ENCODE measurements at places on chromosomes 5 and 9.

- DNase-seq, result no peak
Observed at GRCh38 chr5:177471610-177472356, 1.7 kb downstream of the DBN1 start.

DNA sequence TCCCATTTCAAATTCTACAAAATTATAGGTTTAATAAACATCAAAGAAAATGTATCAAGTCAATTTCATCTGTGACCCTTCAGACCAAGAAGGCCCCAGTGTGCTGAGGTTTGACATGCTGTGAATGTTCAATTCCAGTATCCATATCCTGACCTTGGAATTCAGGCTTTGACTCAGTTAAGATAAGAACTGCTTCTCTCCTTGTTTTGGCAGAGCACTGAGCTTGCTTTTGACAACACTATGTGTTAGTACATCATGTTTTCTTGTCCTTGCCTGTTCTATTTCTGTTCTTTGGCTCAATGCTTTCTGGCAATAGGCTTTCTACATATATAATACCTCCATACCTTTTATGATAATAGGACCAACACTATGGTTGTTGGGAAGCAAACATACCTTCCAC lies 105.6 kb downstream of the PLCXD3 start:
- DNase-seq, result no peak

DNA sequence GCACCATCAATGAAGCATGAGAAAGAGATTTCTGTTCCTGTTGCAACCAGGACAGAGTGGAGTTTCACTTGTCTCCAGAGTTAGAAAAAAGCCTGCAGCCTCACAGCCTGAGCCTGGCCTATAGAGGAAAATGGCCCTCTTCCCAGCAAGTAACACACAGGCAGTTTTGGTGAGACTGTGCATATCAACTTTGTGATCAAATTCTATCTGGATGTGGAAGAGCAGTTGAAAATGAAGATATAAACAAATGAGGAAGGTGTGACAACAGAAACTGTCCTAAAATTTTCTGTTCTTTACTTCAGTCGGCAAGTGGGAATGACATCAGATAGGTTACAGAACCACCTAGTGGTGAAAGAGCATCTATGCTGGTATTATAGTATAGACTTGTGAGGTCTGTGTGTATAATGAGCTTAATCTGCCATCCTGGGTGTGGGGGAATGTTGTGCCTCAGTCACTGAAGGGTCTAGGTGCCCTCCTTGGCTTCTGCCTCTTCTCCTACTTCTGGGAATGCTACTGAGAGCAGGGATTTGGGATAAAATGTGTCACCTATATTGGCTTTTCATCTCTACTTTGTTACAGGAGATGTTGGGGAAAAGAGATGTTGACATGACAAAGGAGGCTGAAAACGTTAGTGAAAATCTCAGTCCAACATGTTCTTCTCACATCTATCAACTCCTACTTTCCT lies 28.2 kb downstream of the YIPF5 start:
- no peak for DNase-seq

- DNase-seq, result no peak
Observed at GRCh38 chr5:103211576-103212561, 46.7 kb upstream of the MACIR start.

- no peak for DNase-seq
Observed at GRCh38 chr9:132802121-132802795, 75.8 kb downstream of the AK8 start.

DNA sequence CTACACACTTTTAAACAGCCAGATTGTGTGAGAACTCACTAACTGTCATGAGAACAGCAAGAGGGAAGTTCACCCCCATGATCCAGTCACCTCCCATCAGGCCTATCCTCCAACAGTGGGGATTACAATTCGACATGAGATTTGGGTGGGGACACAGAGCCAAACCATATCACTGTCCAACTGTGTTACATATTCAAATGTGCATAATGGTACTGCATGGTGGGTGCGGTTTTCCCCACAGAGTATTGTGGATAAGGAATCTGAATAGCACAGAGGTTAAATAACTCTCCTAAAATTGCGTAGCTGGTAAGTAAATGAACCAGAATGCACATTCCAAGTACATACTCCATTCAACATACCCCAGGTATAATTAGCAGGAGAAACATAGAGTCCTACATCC lies 32.1 kb downstream of the CDH6 start:
- DNase-seq, result no peak

DNA sequence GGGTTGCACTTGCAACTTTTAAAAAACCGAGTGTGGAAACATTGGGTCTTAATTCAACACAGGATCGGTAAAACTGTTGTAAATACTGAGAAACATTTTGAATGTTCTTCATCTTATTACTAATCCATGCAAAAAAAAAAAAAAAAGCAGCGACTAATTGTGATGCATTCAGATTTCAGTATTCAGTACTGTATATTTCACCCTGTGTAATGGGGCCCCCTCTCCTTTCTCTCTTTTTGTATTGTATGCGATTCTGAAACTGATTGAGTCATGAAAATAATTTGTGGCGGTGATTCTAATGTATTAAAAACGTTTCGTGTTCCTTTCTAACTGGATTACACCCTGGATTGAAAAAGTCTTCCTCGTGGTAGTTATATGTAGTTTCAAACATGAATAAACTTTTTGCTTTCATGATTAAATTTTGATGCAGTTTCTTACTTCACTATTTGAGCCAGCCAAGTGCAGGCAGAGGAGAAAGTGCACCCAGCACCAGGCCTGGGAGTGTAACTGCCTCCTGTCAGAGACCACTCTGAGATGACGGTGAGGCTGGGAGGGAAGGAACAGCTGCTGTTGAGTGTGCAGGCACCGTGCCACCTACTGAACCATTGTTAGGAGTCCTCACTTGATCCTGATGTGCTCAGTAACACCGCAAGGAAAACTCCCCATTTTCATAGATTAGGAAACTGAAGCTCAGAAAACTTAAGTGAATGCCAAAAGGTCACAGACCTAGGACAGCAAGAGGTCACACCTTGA lies 220.0 kb downstream of the PBX3 start:
- no peak for DNase-seq

GRCh38 chr5:124663101-124663506 lies 83.3 kb downstream of the ZNF608 start:
- no peak for DNase-seq

GRCh38 chr5:98986587-98986986 lies 57.8 kb upstream of the CHD1 start:
- DNase-seq, result no peak

GRCh38 chr5:98570010-98570409 lies 203.5 kb upstream of the RGMB start:
- DNase-seq, result no peak

DNA sequence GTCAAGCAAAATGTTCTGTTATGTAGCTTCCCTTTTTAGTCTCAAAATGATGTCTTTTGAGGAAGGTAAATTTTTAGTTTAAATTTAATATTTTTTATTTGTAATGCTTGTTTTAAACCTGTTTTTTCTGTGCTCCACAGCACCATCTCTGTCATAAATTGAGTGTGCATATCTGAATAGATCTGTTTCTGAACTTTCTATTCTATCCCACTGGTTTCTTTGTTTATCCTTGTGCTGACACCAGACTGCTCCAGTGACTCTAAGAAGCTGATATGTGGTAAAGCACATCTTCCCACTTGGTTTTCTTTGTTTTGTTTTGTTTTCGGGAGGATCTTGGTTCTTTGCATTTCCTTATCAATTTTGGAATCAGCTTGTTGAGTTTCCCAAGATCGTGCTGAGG lies 7.1 kb upstream of the RNF145 start:
- no peak for DNase-seq

GRCh38 chr9:125674981-125675973 lies 31.7 kb downstream of the MAPKAP1 start:
- DNase-seq, result peak; percentile 64

GRCh38 chr5:59893429-59894227 lies at the start of gene PDE4D:
Gene PDE4D, minus strand, starts transcription at chr5:59893726.
- DNase-seq, result peak; percentile 46

- no peak for DNase-seq
Observed at GRCh38 chr9:21326526-21327139, 8.6 kb downstream of the KLHL9 start.

DNA sequence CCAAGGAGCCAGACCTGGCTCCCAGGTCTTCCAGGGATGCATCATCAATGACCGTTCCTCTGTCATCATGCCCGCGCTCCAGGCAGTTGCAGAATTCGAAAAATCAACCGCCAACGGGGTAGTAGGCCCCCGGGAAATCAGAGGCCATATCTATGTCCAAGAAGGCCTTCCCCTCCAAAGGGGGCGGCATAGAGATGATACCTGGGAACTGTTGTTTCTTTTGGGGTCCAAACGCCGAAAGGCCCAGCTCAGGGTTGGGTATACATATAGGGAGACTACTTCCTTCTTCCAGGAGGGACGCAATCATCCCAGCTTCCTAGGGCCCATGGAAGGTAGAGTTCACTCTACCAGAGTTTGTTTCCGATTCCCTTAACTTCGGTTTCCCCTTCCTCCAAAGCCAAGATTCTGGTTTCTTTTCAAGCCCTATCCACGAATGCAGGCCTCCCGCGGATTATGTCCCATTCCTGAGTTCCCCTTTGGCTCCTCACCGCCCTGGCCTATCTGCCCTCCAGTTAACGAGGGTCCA lies 754 bp downstream of the DCAF12 start:
- DNase-seq, result no peak

- DNase-seq, result no peak
Observed at GRCh38 chr9:101460965-101461364, 25.4 kb upstream of the ALDOB start.

GRCh38 chr9:114552706-114553105 lies 34.9 kb upstream of the ATP6V1G1 start:
- no peak for DNase-seq

DNA sequence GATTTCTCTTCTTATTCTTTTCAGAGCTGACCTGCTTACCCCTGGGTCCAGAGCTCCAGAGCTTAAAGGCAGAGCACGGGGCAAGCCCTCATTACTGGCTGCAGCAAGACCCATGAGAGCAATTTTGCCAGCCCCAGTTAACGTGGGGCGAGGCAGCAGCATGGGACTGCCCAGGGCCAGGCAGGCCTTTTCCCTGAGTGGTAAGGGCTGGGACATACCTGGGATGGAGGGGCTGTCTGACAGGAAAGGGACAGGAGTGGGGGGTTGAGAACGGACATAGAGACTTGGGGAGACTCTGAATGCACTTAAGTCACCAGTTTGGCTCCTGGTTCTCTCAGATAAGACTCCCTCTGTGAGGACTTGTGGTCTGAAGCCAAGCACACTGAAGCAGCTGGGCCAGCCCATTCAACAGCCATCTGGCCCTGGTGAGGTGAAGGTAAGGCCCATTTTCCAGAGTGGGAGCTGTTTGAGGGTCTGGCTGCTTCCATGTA lies 26.2 kb downstream of the HMGXB3 start:
- no peak for DNase-seq

DNA sequence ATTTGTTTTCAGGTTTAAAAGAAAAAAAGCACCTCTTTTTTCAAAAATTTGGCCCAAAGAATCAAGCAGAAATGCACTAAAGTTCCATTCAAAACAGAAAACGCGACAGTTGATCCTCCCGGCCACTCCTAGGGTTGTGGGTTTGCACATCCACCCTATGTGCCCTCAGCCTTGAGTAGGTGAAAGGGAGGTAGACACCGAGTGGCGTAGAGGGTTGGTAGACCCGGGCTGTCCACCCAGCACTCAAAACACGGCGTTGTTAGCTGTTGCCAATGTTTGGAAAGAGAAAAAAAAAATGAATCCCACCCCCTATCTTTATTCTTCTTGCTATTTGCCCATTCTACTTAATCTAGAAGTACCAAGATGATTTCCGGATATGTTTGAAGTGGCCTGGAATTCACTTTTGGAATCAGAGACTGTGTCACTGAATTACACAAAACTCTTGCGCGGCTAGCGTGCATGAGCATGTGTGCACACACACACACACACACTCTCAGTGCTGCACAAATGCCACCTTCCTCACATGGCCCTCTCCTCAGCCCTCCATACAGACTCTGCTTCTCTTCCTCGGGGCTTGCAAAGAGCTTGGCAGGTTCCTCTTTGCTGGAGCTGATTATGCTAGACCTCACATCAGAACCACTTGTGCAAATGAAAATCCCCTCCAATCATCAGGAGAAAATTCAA lies 110.2 kb upstream of the HAND1 start:
- DNase-seq, result no peak

GRCh38 chr5:96648023-96648422 lies 14.2 kb upstream of the CAST start:
- no peak for DNase-seq

DNA sequence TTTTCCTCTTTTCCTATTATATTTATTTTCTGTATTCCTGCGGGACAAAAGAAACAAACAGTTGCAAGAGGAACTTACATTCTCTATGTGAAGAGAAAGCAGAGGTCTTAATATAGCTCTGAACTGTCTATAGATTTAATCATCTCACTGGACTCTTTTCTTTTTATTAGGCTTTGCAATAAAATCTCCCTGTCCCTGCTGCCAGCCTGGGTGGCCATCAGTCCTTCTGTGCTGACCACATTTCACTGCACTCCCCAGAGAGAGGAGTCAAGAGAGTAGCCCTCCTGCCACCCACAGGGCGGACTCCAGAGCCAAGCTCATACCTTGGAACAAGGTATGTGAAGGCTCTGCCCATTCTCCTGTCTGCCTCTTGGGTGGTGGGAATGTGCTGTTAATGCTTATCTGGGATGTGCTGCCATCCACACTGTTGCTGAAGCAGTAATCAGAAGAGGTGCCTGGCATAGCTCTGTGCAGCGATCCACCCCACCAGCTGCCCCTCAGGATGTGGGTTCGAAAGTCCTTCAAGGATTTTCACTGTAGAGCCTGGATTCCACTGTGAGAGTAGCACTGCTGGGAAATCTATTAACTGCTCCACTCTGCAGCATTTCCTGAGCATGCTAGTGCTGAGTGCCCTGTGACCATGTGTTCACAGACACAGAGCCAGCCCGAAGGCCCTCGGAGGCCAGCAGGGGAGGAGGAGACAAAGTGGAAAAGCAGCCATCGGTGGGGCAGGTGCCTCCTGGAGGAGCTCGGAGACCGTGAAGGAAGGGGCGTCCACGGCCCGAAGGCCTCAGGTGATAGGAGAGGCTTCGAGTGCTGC lies 334.6 kb downstream of the MED10 start:
- DNase-seq, result no peak

DNA sequence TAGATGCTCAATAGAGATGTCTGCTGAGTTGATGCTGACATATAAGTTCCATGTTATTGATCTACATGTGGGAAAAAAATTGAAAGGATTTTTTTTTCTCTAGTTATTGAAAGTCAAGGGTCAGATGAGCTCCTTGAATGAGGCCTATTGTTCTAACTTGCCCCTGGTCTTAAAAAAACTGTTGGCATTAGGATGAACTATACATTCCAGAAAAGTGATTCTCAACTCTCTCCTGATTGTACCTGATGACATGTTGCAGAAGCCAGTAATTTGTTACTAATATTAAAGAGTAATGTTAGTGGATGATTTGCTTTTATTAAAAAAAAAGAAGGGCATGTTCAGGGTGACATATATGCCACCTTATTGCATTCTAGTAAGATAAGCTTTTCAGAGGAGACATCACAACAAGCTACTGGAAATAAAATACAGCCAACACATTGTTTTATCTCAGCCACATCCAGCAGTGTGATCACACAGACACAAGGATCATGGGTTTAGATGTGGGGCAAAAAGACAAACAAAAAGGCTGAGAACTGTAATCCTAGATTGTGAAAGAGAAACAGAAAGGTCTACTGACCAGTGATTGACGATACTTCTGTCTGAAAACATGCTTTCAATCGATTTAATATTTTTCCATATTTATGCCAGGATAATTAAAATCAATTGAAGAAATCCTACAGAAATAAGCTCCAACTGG lies 1314.1 kb upstream of the C9orf72 start:
- no peak for DNase-seq

GRCh38 chr5:121100931-121101330 lies 636.8 kb downstream of the PRR16 start:
- peak; percentile 56 for DNase-seq
